ENCODE measurements at places on chromosomes 1 and 21.

DNA sequence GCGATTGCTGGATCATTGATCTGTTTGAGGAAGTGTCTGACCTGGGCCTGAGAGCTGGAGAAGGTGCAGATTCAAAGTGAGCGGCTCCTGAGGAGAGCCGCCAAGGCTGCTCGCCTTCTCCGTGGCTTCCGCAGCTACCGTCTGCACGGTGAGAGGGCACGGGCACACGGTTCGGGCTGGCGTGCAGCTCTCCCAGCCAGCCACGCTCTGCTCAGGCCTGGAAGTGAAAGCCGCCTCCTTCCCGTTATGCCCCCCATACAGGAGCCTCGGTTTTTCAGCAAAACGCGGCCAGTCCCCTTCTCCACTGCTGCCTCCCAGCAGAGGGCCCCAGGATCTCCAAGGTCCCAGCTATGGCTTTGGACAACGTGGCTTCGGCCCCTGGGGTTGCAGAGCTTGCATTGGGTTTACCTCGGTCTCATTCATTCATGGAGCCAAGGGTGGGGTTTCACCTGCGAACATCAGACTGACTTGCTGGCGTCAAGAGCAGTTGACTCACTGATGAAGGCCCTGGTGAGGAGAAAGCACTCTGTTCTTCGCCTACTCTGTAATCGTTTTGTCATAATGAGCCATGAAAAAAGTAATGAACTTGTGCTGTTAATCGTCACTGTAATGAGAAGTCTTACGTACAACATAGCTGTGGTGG, 24.4 kb upstream of the PDXK start:
- no peak for DNase-seq

- no peak for DNase-seq
These were observed 189.7 kb downstream of the KCNH1 start for GRCh38 chr1:210944252-210944651.

DNA sequence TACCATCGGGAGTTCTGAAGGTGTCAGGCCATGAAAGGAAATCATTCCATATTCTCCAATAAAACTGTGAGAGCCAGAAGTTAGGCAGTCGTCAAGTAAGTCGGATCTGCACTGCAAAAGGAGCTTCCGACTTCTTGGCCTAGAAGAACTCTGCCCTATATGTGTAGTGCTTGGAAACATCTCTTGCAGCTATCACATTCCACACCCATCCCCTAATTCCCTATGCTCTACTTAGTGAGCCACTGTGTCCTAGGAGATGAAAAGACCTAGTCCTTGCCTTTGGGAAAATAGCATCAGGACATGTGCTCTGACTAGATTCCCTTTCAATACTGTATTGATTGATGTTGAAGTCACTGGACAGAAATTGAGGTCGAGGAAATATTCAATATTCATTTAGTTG, 8.2 kb upstream of the GJA9 start:
- no peak for DNase-seq

- DNase-seq: no peak
These were observed 489.6 kb downstream of the TTLL7 start for GRCh38 chr1:83509301-83509781.

- no peak for DNase-seq
These were observed 96.6 kb downstream of the DDX20 start for GRCh38 chr1:111852261-111852721.

- DNase-seq: no peak
These were observed 7.8 kb downstream of the C1orf162 start for GRCh38 chr1:111481387-111482221.

DNA sequence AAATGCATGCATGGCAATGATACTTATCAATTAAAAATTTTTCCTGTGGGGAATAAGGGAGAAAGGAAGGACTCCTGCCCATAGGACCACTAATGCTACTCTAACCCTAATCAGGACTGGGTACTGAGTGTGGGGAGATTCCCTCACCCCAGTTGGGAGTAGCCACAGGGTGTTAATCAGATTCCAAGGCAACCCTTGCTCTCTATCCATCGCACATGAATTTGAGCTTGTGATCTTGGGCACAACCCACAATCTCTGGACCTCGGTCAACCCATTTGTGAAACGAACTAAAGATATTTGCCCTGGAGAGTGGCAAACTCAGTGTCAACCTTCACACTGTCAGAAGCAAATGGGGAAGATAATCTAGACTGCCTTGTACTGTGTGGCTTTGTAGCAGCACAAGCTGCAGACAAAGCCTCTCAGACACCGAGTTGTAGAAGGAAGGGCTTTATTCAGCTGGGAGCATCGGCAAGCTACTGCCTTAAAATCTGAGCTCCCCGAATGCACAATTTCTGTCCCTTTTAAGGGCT, 69.5 kb downstream of the SERINC2 start:
- no peak for DNase-seq

DNA sequence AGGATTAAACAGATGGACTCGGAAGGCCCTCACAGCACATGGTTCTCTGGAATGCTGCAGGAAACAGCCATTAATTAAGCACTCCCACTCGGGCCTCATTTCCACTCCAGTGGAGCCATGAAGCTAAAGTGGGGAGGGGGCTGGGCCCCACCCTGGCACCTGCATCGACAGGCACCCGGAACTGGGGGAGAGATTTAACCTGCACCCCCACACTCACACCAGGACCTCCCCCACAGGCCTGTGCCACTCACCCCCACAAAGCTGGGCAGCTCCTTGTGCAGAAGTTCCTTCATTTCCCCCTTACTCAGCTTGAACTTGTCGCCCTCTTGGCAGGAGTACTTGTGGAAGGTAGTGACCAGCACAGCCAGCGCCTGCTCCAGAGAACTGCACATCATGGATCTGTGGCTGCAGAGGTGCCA, 2.2 kb downstream of the S100A2 start:
- DNase-seq: no peak

DNA sequence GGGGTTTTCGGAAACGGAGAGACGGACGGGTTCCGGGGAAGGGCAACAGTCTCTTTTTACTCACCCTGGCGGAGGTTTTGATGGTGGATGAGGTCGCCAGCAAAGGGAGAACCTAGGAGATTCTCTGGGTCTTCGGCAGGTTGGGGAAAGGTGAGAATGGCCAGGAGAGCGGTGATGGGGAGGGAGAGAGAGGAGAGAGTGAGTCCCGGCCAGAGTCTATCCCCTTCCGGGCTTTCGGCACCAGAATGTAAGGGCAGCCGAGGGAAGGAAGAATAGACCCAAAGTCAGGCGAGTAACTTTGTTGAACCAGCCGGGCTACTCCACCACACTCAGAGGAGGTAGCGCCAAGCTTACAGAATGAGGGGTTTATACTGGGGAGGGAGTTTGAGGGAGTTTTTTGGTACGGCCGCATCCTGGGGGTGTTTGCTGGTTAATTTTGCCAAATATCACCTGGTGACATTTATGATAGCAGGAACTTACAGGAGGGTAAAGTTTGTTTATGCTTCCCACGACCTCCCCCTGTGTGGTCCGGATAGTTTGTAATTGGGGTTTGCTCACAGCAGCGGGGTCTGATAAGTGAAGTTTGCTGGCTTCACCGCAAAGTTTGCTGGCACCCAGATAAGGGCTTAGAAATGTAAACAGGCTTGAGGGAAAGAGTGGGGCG, 141.1 kb upstream of the ETV3 start:
- DNase-seq: no peak

- DNase-seq: no peak
These were observed 79.6 kb downstream of the NEGR1 start for GRCh38 chr1:72202761-72203160.

- DNase-seq: peak; percentile 33
These were observed 150.3 kb upstream of the SPAG17 start for GRCh38 chr1:118335331-118335732.

GRCh38 chr1:30242722-30243457, 480.5 kb downstream of the MATN1 start:
- no peak for DNase-seq

GRCh38 chr1:44903011-44903680, 60.1 kb upstream of the PTCH2 start:
- DNase-seq: no peak

DNA sequence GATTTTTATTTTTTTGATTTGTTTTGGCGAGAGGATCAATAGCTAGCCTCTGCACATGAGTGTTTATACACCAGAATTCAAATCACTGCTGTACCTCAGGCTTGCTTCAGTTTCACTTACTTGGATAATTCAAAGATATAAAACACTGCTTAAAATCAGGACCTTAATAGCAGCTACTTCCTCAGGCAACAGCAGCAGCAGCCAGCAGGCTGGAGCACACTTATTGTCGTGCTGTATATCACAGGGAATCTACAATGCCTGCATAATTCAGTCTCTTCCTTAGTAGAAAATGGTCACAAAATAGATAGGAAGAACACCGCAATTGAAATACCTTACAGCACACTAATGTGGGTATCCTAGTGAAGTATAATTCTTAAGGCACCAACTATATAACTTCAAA, 497.3 kb downstream of the NEGR1 start:
- no peak for DNase-seq

All from GM12864 (cell line).